ENCODE measurements at places on chromosomes 7 and 10.

DNA sequence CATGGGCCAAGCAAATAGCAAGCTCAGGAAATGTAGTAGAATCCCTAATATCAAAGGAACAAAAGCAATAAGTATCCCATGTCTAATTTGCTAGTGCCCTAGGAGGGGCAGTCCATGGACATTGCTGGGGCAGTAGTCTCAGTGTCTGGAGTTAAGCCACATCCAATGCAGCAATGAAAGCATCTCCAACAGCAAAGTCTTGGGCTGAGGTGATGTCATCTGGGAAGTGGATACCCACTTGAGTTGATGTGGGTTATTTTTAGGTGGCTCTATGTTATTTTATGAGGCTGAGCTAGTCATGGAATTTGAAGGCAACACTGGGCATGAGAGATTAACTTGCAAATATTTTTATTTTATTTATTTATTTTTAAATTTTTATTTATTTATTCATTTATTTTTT is 540.0 kb downstream of the ETV1 start:
- no peak for DNase-seq

- no peak for DNase-seq
Observed at GRCh38 chr7:69981646-69982045, 383.4 kb downstream of the AUTS2 start.

DNA sequence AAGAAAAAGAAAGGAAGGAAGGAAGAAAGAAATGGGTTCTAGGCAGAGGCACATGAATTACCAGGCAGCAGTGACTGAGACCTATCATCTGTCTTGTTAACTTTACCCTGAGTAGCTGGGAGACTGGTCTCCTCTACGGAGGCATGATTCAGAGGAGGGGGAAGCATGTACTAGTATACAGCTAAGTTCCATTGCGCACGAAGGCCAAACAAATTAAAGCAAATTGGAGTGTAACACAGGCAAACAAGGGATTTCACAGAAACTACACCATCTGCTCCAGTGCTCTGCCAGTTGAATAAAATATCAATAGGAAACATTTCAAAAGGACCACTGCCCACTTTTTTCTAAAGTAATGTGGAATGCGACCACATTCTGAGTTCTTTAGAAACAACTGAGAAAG is 65.9 kb upstream of the RSU1 start:
- DNase-seq: no peak

GRCh38 chr7:108403597-108404217 is 52.5 kb downstream of the NRCAM start:
- DNase-seq: no peak

DNA sequence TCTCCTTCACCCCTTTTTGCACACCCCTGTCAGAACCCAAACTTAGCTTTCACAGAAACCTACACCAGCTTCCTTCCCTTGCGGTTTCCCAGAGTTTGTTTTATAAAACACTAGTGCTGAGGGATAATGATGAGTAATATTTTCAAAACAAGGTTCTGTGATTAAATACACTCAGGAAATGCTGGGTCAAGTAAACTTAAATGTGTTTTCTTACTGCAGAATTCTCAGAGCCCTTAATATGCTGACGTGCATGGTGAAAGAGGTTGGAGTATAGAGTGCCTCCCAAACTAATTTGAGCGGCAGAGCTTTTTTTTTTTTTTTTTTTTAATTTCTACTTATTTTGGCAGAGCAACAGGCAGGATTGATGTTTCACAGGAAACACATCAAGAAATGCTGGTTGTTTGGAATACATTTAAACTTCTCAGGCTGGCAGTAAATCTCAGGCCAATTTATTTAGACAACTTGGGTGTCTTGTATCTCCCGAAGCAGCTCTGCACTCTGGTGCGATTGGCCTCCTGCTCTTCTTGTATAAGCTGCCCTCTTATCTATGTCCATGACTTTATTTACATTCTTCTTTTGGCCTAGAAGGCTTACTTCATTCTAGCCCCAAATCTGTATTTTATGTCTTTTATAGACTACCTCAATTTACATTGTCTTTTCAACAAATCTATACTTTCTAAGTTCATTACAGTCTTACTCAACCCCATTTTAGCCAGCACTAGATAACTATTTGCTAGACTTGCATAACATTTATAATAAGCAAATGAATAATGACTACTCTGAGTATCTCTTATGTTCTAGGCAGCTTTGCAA is 165.4 kb downstream of the BMPER start:
- no peak for DNase-seq

GRCh38 chr10:5888843-5889623 is 660 bp downstream of the ANKRD16 start:
- peak; percentile 58 for DNase-seq

- no peak for DNase-seq
Observed at GRCh38 chr7:101947899-101948298, 130.5 kb downstream of the CUX1 start.

GRCh38 chr7:153657182-153657800 is 394.9 kb upstream of the DPP6 start:
- DNase-seq: no peak

GRCh38 chr7:135281363-135281949 is 47.8 kb downstream of the STRA8 start:
- peak; percentile 81 for DNase-seq

DNA sequence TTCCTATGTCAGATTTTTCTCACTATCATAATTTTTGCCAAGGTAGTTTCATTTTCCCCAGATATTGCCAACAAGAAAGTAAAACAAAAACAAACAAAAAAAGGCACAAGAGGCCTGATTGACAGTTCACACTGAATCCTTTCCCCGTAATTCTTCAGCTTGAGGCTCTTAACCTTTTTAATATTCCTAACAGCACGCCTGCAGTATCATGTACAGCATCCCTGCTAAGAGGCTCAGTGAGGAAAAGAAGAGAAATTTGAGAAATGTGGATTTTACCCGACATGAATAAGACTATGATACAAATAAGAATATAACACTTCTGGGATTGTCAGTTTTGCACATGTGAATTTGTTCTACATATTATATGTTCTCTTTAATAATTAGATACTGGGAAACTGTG is 182.4 kb upstream of the CDK1 start:
- DNase-seq: no peak

DNA sequence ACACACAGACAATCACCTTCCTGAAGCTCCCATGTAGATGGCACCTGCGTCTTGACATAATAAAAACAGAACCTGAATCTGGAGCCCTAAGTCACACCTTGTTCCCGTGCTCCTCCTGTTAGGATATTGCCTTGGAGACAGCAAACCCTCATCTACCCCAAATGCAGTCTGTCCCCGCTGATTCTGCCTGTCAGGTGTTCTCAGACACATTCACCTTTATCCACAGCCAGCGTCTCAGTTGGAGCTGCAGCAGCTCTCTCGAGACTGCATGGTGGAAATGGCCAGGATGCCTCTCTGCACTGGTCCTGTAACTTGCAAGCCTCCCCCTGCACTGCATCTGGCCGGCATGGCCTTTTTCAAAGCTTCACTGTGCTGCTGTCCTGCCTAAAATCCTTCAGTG is 218.0 kb upstream of the ZNF32 start:
- DNase-seq: no peak

- DNase-seq: peak; percentile 4
Observed at GRCh38 chr10:78314651-78315050, 281.0 kb downstream of the RPS24 start.

GRCh38 chr7:29811586-29811985 is 5.3 kb downstream of the WIPF3 start:
- DNase-seq: no peak

DNA sequence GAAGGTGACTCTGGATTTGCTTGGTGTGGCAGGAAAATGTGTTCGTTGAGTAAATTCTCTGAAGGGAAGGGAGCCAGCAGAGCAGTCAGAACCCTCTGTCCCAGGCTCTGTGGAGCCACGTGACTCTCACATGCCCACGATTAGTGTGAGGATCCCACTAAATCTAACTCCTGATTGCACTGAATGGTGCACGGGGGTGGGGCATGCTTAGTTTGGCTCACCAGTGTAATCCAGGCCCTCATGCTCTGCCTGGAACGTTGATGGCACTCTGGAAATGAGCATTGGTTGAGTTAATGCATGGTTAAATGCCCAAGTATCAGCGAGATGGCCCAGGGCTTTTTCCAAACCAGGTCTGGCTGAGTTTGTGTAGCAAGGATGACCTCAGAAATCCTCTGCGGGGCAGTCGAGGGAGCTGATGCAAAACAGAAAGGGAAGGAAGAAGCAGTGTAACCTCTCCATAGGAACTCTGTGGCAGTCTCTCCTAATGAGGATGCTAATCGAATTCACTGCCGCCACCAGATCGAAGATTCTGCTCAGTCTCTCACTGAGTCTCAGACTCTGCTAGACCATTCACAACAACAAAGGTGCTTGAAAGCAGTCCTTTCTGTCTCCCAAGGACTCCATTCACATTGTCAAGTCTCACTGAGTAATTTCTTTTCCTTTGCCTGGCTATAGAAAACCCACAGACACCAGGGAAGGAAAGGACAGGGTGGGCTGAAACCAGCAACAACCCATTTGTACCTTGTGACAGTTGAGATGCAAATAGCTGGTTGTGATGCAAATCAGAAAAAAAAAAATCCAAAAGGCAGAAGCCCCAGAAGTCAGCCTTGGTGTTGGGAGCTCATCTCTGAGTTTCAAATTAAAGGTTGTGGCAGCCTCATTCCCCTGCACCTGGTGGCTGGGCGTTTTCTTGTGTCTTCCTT is 98.1 kb downstream of the C10orf105 start:
- DNase-seq: no peak

GRCh38 chr7:121020989-121021969 is 32.8 kb downstream of the CPED1 start:
- DNase-seq: no peak

- DNase-seq: no peak
Observed at GRCh38 chr7:74183653-74184450, 9.7 kb downstream of the EIF4H start.

DNA sequence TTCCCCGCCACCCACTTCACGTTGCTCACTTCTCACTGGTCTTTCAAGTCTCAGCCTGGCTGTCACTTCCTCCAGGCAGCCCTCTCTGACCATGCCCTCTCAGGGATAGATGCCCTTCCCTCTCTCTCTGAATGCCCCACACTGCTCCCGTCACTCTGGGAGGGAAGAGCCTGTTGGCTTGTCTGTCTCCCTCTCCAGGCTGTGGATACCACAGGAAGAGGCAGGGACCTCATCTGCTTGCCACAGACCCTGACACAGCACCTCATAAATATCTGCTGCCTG is 93.1 kb downstream of the OAT start:
- DNase-seq: peak; percentile 17

- DNase-seq: no peak
Observed at GRCh38 chr10:7649673-7650300, 17.0 kb downstream of the ITIH5 start.

GRCh38 chr7:133904776-133905175 is 222.4 kb upstream of the LRGUK start:
- DNase-seq: no peak

DNA sequence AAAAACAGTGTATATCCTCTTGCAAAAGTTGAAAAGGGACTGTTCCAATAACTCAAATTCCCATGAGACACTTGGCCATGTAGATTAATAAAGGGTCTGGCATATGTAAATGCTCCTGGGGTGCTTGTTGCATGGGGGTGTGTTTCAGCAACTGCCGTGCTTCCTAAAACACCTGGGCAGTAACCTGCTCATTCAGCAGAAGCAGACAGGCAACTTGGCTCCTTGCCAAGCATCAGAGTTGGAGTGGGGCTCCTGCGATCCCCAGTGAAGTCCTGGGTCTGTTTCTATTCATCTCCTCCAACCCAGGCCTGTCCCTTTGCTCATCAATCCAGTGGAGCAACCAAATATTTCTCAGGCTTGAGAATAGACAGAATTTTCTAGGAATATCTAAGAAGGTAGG is 42.2 kb upstream of the ADAM12 start:
- no peak for DNase-seq

DNA sequence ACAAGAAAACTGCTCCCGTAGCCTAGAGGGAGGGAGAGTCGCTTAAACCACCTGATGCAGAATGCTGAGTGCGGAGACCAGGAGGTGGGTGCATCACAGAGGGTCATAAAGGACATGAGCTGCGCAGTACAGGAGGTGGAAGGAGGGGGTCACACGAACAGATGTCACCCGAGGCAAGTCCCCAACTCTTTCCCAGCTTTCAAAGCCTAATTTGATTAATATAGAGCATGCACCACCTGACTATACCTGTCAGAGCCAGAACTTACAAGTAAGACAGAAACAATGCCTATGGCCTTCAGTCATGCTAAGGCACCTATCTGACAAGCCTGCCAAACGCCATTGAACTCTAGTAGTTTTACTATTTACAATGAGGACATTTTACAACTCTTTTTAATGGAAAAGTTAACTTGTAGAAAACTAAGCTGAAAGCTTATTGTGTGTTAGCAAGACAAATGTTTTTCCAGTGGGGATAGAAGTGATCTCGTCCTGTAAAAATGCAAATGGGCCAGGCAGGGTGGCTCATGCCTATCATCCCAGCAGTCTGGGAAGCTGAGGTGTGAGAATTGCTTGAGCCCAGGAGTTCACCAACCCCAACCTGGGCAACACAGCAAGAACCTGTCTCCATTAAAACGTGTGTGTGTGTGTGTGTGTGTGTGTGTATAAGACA is 1.1 kb upstream of the VOPP1 start:
- no peak for DNase-seq

- no peak for DNase-seq
Observed at GRCh38 chr7:98322331-98323270, 41.1 kb downstream of the BRI3 start.

GRCh38 chr10:122630526-122630925 is 69.1 kb downstream of the C10orf120 start:
- no peak for DNase-seq

- peak; percentile 69 for DNase-seq
Observed at GRCh38 chr7:80781561-80781979, 137.3 kb downstream of the SEMA3C start.

GRCh38 chr10:91556691-91557566 is 75.9 kb downstream of the PPP1R3C start:
- no peak for DNase-seq

DNA sequence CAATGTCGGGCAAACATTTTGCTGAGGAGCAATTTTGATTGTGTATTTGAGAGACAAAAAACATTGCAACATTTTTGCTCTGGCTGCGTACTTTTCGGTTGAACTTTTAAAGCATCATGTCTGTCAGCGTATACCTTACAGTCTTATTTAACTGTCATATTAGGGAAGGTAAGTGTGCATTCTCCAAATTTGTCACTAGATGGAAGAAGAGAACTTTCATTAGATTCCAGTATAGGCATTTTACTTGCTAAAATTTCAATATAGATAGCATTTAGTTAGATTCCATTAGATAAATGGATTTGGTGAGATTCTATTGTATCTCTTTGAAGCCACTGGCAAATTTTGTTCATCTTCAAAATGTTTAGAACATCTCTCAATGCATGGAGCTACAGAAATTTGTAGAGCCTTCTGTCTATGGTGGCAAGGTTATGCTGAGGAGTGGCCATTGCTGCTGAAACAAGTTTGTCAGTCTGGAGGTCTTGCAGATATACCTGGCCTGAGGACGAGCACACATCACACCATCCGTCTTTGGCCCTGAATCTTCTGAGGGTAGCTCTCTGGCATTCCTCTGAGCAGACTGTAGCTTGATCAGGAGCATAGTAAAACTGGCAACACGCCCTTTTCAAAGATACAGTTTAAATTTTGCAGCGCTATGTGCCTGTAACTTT is 437.5 kb upstream of the MBL2 start:
- DNase-seq: no peak
